GM06990 (cell line): ENCODE measurements at places on chromosomes 16 and 17.

GRCh38 chr16:85777583-85778310 is 21.6 kb downstream of the EMC8 start:
- DNase-seq = no peak

GRCh38 chr17:7811251-7811650 is 22.8 kb upstream of the KDM6B start:
- DNase-seq = no peak

- DNase-seq = no peak
These were observed 12.5 kb downstream of the CDH13 start for GRCh38 chr16:82639263-82639662.

- DNase-seq = peak; percentile 78
These were observed 6.7 kb downstream of the RHBDF1 start for GRCh38 chr16:65745-66144.

DNA sequence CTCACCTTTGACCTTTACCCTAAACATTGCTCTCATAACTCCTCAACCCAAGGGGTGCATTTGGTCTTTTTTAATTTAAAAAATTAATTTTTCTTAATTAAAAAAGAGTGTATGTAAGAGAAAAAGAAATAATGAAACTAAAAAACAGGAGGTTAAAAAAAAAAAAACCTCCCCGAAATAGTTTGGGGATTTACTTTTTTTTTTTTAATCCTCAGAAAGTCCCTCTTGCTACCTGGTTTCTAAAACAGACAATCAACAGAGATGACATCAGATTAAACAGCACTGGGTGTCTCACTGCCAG is 301.3 kb downstream of the SOX9 start:
- DNase-seq = no peak

- DNase-seq = no peak
These were observed 41.9 kb upstream of the CRHR1 start for GRCh38 chr17:45742251-45742650.

DNA sequence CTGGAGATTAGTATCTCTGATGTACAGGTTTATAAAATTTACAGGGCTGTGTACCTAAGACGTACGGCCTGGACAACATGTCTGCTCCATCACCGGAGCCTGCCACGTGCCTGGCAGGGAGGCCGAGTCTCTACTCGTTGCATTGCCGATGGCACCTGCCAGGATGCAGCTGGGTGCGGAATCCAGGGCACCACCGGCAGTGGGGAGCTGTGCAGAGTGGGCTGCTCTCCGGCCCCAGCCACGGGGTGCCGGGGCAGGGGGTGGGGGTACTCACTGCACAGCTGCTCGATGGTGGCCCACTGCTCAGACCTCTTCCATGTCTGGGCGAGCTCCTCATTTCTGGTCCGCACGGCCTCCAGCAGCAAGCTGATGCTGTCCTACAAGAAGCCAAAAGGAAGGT is 13.1 kb upstream of the FAAP100 start:
- no peak for DNase-seq

GRCh38 chr16:53619235-53619634 is 84.4 kb downstream of the RPGRIP1L start:
- no peak for DNase-seq

DNA sequence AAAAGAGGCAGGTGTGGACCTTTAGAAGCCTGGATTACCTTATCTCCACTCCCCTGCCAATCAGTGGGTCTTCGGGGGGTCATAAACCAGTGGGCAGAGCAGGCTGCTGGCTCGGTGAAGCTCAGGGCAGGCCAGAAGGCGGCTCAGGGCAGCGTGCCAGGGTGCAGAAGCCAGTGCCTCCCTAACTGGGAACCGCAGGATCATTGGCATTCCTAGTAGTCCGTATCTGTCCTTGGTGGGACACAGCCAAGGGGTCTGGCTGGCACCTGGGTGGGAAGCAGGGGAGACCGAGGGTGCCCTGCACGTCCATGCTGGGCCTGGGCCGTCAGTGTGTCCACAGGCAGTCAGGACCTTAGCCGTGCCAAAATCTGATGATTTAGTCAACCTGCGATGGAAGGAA is 76.8 kb downstream of the SEC14L1 start:
- DNase-seq = no peak

DNA sequence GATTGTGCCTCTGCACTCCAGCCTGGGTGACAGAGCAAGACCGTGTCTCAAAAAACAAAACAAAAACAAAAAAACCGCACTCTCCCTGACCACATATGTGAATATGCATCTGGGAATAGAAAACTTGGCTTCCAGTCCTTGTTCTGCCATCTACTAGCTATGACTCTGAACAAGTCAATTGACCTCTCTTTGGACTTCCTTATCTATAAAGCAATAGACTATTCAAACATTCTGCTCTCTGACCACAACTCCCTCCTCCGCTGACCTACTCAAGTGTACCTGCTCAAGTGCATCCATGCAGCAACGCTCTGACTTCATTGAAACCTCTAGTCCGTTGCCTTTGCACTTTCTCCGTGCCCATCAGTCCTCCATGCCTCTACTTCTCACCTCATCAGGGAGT is 52.6 kb upstream of the KDM6B start:
- peak; percentile 19 for DNase-seq

GRCh38 chr16:47388705-47389104 is 72.2 kb downstream of the ITFG1 start:
- no peak for DNase-seq

- DNase-seq = no peak
These were observed 4.2 kb upstream of the KRT24 start for GRCh38 chr17:40707745-40708144.

GRCh38 chr16:27838536-27839175 is 224.9 kb downstream of the GSG1L start:
- DNase-seq = no peak

DNA sequence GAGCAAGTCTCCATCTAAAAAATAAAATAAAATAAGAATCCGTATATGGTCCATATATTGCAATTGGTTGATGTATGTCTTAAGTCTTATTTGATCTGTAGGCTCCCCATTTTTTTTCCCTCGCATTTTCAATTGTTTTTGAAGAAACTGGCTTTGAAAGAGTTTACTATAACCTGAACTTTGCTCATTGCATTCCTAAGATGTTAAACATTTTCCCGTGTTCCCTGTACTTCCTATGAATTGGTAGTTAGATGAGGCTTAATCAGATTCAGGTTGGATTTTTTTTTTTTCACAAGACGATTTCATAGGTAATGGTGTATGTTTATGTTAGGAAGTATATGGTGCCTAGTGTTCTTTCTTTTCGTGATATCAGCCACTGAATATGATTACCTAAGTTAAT is 3.3 kb downstream of the LRRC36 start:
- no peak for DNase-seq

DNA sequence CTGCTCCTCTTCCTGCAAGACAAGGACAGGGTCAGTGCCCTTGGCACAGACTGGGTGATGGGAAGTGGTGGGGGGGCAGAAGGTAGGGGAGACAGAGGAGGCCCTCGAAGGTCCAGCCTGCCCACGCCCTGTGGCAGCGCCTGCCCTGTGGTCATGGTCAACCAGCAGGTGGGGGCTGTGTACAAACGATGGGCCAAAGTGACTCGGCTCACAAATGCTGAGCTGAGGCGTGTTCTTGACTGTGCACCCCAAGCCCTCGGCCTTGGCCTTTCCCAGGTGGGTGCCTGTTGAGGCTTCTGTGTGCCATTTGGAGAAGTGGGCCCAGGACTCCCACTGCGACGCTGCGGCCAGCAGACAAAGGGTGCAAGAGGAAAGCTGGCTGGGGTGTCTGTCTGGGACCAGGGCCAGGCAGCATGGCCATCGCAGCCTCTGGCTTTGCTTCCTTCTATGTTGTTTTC is 22.6 kb downstream of the MXRA7 start:
- DNase-seq = no peak

DNA sequence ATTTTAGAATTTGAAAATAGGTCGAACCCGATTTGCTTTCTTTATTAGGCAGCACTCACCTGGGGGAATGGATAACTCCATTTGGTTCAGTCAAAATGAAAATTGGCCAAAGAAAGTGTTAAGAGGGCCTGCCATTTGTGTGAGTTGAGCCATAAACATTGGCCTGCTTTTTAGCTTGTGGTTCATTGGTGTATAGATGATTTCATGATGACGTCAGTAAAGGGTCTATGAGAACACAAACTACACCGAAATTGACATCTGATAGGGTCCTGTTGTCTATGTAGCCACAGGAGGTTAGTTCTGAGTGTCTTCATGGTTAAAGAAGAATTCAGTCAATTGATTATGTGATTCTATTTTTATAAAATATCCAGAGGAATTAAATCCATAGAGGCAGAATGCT is 1001.5 kb upstream of the EEF2KMT start:
- DNase-seq = no peak

DNA sequence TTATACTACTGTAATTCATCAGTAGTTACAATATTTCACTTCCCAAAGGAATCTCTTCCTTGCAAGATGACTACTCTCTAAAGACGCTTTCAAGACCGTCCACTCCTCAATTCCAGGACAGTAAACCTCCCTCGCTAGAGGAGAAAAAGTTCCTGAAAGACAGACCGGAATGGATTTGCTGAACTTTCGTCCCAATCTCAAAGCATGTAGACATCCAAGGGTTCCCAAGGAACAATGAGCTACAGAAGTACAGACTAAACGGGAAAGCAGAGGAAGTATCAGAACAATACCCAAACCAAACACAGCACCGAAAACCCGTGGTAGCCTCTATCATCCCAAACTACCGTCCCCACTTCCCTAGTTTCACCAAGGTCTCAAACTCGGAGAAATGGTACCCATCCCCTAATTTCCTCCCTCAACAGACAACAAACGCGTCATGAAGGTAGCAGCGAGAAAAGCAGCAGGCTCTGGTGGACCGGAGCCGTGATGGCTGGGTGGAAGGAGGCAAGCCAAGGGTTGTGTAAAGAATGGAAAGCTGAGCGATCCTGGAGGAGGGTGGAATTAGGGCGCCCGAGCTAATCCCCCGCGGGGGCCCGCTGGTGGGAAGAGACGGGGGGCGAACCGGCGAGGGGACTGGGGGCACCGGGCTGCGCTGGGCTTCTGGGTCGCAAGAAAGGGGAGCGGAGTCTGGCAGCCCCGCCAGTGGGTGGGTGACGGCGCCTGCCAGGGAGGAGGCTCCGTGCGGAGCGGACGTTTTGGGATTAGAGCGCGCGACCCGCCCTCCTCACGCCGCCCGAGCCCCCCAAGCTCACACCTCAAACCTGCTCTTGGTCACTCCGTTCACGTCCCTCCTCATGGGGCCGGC is 647 bp downstream of the FBXL20 start:
- peak; percentile 16 for DNase-seq

DNA sequence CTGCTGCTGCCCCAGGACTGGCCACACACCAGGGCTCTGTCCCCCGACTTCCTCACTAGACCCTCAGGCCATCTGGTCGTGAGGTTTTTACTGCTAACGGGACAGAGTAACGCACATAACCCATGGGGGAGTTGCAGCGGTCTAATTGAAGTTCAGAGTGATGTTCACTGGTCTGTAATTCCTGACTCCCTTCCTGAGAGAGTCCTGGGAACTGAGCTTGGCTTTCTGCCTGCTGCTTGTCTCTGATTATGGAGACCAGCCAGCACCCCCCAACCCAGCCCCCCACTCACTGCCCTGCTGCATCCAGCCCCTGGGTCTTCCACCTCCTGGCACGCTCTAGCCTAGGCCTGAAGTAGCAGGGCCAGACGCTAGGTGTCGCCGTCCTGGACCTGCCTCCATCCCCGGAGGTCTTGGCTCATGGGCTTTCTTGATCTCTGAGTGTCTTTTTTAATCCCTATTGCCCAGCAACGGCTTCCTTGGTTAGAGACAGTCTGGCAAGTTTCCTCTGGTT is 192.9 kb downstream of the CCDC182 start:
- peak; percentile 56 for DNase-seq

GRCh38 chr16:31200821-31201568 is 1.6 kb downstream of the PYCARD start:
- no peak for DNase-seq

- DNase-seq = no peak
These were observed 10.9 kb upstream of the NT5C start for GRCh38 chr17:75142236-75142971.

DNA sequence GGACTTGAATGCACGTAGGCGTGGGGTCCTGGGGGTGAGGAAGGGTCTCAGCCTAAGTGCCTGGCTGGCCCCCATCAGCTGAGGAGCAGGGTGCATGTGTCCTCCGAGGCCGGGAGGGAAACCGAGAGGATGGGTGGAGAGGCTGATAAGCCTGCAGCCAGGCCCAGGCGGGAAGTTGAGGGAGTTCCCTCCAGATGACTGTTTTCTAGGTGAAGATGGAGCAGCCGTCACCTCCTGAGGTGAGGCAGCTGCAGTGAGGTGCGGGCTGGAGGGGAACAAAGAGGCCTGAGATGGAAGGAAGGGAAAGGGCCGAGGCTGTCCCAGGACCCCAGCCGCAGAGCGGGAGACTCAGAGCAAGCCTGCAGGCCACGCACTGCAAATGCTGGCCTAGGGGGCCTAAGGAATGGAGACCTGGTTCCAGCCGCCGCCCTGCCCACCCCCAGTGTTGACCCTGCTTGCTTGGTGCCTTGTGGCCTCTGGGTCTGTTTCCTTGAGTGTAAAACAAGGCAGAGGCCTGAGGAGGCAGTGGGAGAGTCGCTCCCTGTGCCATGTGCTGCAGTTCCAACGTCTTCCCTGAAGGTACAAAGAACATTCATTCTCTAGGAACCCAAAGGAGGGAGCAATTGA is 3.0 kb downstream of the PECAM1 start:
- DNase-seq = no peak

DNA sequence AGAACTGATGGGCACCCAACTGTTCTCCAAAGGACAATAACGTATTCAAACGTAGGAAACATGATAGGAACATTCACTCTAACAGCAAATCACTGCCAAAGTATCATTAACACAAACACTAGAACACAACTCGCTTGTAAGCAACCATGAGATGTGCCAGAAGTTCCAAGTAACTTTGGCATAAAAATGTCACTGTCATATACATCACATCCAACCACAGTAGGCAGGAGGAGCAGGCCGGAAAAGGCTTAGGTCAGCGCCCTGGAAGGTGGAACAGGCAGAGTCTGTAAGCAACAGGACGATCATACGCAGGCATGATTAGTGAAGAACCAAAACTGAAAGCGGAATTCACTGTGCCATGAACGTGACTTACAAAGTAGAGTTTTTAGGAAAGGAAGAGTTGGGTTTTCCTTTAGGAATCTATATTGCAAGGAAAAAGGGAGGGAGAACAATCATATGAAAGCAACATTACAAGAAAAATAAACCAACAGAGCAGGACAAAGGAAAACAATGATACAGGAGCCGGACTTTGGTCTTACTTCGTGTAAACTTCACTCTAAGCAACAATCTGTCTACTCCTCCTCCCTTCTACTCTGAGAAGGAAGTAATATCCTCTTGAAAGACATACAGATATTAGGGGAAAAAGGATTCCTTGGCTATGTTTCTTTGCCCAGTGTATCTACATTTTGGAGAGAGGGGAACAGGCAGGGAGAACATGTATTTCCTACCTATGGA is 52.3 kb downstream of the YWHAE start:
- no peak for DNase-seq

- no peak for DNase-seq
These were observed 272.4 kb upstream of the CDH11 start for GRCh38 chr16:65394281-65394680.

DNA sequence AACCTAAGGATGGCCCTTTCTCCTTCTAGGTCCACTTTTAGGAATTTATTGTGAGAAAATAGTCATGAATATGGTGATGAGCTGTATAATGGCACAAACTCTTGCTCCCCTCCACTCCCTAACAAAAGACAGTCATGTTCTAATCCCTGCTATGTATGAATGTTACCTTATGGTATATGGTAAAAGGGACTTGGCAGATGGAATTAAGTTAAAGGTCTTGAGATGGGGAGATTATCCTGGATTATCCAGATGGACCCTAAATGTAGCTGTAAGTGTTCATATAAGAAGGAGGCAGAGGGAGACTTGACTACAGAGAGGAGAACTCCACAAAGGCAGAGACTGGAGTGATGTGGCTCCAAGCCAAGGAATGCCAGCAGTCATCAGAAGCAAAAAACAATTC is 296.1 kb downstream of the SOX9 start:
- no peak for DNase-seq

- DNase-seq = no peak
These were observed 8.3 kb downstream of the PITPNC1 start for GRCh38 chr17:67385122-67385988.
